ENCODE measurements at places on chromosomes 3 and 15.

DNA sequence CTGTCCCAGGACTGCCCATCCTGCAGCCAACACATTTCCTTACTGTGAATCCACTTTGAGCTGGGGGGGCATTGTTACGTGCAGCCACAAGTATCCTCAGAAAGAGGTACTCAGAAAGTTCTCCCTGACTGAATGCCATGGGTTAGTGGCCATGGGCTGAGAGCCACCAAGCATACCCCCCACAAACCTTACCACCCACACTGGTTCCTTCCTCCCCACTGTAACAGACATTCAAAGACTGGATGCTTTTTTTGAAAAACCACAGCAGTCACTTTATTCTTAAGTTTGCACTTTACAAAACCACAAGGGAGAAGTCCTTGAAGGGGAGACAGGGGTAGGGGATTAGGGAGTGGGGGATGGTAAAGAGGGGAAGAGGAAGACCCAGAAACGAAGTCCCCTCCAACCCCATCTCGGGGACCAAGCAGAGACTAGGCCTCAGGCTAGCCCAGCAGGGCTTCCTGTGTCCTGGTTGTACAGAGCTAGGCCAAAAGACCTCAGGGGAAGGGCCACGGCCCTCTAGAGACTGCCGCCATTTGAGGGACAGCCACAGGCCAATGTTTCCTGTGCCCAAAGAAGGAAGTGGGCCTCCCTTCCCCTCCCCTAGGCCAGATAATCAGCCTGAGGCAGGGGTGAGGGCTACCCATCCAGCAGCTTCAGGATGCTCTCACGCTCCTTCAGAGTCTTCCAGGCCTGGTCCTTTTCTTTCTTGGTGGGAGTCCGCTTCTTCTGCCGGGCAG is 10.1 kb upstream of the CAMK1 start:
- DNase-seq, result no peak

DNA sequence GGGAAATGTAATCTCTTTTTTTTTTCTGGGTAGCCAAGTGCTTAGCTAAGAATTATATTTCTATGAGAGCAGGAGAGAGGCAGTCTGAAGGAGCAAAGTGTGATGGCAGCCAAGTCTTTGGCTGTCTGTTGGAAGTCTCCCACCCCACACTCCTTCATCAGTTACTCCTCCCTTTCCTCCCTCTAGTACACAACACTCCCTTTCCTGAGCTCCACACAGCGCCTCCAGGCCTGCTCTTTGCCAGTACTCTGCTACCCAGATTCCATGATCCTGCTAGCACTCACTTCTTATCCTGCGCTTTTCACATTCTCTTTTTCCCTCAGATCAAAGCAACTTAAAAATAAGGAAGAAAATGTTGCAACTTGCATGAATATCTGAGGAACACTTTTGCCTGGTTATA is 37.4 kb upstream of the SNRK start:
- no peak for DNase-seq

- no peak for DNase-seq
Measured at GRCh38 chr15:73956743-73957135, 30.5 kb downstream of the LOXL1 start.

DNA sequence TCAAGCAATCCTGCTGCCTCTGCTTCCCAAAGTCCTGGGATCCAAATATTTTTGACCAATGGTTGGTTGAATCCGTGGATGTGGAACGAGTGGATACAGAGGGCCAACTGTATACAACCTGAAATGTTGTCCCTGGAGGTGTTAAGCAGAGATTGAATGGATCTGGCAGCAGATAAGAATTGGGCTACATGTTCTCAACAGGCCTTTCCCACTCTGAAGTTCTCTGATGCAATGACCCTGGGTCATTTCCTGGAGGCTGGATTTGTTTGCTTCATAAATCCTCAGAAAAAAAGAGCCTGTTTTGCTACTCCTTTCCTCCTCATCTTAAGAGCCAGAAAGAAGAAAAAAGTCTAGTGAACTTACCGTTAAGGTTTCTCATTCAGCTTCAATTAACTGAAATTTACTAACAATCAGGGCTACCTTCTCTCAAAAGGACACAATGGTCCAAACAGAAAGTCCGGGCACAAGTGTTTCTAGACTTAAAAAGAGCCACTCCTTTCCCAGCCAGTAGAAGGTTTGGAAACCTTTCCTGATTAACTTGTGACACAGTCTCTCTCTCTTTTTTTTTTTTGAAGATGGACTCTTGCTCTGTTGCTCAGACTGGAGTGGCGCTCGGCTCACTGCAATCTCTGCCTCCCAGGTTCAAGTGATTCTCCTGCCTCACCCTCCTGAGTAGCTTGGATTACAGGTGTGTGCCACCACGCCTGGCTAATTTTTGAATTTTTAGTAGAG is 6.5 kb downstream of the ARHGEF3 start:
- DNase-seq, result no peak

DNA sequence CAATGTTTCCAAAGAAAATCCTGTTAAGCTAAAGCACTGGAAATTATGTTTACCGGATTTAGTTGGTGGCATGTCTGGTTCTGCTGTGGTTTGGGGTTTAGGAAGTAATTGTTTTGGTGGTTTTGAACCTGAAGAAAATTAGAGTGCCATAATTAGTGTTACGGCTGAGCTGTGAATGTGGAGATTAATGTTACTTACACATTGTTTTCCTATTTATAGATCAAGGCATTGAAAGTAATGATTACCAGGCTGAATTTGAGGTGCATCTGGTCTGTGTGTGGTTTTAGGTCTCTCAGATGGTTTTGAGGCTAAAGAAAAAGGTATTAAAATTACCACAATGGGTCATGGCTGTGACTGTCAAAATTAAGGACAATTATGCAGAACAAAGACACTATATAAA is 128.9 kb downstream of the TFG start:
- no peak for DNase-seq

GRCh38 chr3:134807189-134807588 is 12.1 kb downstream of the EPHB1 start:
- DNase-seq, result no peak

Data from stimulated activated CD8-positive, alpha-beta memory T cell treated with anti-CD3 and anti-CD28 coated beads, Interleukin-7, amount 100 ng/mL, for 1 hour (primary cell).